H4 (cell line): ENCODE measurements at places on chromosomes 6 and 20.

- DNase-seq = no peak
These were observed 156.7 kb downstream of the LPA start for GRCh38 chr6:160507420-160507819.

DNA sequence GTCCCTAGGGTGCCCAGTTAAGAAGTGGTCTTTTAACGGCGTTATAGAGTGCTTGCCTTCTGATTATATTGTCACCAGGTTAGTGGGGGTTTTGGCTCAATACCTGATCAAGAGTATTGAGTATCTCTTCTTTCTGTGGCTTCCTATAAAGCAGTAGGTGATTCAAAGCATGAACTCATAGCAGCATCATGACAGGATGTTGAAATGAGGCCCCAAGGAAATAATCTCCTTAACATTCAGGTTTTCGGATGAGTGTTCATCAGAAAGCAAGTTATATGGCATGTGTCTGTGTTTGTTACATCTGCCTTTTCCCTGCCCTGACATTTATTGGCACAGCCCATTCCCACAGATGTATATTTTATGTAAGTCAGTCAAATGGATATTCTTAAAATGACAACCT lies 301.0 kb downstream of the FARS2 start:
- no peak for DNase-seq

DNA sequence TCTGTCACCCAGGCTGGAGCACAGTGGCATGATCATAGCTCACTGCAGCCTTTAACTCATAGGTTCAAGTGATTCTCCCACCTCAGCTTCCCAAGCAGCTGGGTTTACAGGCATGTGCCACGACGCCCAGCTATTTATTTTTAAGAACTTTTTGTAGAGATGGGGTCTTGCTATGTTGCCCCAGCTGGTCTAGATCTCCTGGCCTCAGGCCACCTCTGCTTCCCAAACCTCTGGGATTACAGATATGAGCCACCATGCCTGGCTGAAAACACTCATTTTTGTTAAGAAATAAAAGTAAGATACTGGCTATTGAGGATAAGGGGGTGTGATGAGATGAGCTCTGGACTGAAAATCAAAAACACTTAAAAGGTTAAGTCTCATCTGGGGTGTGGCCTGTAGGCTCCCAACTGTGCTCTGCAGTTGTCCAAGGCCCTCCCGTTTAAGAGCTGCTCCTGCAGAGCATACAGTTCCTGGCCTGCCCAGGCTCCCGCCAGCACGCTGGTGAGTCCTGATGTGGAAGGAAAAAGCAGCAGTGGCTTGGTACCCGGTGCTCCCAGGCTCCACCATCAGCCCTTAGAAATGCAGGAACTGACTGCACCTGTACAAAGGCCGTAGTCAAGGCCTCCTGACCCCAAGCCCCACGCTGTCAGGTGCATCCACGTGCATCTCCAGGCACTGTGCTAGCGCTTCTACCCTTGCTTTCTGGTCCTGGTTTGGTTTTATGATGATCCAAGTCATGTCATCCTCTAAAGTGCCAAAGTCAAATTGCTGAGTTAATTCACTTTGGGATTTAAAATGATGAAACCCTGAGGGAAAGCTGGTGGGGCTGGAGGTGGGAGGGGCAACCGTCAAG lies 111.5 kb downstream of the TMEM242 start:
- DNase-seq = no peak

DNA sequence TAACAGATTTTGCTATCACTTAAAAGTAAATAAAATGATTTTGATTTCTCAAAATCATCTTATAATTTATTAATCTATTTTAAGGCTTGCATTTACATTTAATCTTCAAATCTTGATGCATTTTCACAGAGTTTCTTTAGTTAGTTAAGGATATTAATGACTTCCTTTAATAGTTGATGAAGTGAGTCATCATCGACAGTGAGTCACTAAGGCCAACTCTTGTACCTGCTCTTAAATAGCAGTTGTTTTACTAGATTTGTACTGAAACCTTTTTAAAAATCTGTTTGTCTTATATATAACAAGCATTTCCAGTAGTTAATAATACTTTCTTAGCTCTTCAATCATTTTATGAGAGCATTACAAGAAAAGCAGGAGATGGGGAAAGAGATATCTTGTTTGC lies 191.7 kb downstream of the ESR1 start:
- no peak for DNase-seq

DNA sequence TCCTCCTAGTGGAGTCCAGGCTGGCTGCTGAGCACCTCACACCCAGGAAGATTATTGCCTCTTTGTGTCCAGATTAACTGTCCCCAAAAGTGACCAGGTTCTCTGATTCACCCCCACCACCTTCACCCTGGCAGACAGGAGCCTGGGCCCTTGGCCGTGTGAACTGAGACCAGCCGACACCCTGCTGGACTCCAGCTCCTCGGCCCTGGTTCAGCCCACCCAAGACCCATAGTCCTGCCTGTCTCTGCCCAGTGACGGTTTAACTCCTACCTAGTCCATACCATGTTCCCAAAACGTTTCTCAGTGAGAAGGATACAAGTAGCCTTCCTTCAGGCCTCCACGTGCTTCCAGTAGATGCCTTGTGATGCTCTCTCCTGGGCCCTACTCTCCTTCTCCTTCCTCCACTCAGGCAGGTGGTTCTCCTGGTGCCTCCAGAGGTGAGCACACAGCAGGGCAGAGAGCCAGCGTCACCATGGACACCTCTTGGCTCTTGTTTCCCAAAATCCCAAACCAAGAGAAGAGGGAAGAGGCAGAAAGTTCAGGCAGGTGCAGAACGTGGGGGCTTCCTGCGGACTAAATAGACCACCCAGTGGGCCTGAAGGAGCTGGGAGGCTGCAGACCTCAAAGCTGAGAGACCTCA lies 134.4 kb upstream of the CST7 start:
- DNase-seq = no peak
